Keratinocyte (primary cell): ENCODE measurements at places on chromosomes 11 and 22.

- no peak for DNase-seq
These were observed 1.0 kb downstream of the DNHD1 start for GRCh38 chr11:6498121-6498520.

- DNase-seq = no peak
These were observed 148.1 kb downstream of the WNT7B start for GRCh38 chr22:45828841-45829240.

GRCh38 chr11:33737362-33737821, 1.2 kb upstream of the CD59 start:
- DNase-seq = no peak

- peak; percentile 90 for DNase-seq
These were observed 678 bp upstream of the ZFP91 start for GRCh38 chr11:58578136-58578634.

DNA sequence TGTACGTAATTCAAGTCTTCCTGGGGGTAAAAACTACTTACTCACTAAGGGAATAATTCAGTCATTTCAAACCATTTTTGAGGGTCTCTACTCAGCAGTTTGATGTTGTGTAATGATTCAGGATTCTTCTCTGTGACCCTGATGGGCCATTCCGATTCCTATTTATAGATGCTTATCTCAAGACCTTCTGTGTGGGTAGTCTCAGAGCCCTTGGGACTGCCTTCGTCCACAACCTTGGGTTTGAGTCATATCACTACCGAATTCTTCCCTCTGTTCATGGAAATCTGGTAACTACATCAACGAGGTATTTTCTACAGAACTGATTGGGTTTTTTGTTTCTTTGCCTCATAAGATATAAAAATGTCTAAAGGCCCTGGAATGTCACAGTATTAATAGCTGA, 14.3 kb upstream of the CBX6 start:
- no peak for DNase-seq

GRCh38 chr11:73629907-73630306, 16.5 kb upstream of the PLEKHB1 start:
- DNase-seq = no peak

DNA sequence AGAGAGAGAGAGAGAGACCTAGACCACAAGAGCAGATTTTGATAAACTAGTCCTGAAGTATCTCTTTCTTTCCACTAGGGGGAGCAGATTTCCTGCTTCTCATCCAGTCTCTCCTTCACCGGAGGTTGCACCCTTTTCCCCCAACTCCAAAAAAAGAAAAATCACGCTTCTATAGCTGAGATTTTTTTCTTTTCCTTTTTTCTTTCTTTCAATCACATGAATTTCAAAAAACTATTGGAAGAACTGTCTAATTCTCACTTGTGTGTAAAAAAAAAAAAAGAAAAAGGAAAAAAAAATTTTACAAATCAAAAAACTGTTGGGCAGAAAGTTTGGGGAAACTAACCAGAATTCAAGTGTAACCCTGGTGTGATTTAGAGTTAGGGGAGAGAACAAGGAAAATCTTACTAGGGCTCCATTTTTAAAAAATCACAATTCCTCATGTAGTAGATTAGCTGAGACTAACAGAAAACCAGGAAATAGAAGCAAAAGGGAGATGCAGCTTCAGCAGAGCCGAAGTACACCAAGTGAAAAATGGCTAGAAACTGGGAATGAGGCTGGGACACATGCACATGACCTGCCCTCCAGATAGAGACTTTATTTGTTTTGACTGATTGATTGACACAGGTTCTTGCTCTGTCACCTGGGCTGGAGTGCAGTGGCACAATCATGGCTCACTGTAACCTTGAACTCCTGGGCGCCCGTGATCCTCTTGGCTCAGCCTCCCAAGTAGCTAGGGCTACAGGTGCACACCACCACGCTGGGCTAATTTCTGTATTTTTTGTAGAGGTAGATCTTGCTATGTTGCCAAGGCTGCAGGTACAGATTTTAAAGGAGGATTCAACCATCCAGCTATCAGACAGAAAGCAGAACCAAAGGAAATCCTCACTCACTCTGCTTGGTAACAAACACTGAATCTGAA, 27.1 kb downstream of the SDHD start:
- peak; percentile 55 for DNase-seq

DNA sequence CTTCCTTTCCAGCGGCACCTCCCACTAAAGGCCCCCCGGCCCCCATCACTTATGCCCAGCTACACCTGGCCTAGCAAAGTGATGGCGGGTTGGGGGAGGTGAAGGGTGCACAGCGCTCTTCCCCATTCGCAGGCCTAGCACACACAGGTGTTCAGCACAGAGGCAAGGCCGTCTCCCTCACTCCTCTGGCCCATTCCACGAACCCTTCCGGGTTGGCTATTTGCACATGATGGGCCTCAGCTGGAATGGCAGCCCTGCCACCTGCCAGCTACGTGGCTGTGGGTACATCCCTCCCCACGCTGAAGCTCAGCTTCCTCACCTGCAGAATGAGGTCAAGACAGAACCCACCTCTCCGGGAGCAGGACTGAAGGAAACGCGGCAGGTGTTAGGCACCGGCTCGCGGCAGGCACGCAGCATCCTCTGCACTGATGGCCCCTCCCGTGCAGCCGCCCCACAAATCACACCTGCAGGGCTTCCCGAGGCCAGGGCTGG, 4.8 kb downstream of the KIAA0930 start:
- DNase-seq = no peak

DNA sequence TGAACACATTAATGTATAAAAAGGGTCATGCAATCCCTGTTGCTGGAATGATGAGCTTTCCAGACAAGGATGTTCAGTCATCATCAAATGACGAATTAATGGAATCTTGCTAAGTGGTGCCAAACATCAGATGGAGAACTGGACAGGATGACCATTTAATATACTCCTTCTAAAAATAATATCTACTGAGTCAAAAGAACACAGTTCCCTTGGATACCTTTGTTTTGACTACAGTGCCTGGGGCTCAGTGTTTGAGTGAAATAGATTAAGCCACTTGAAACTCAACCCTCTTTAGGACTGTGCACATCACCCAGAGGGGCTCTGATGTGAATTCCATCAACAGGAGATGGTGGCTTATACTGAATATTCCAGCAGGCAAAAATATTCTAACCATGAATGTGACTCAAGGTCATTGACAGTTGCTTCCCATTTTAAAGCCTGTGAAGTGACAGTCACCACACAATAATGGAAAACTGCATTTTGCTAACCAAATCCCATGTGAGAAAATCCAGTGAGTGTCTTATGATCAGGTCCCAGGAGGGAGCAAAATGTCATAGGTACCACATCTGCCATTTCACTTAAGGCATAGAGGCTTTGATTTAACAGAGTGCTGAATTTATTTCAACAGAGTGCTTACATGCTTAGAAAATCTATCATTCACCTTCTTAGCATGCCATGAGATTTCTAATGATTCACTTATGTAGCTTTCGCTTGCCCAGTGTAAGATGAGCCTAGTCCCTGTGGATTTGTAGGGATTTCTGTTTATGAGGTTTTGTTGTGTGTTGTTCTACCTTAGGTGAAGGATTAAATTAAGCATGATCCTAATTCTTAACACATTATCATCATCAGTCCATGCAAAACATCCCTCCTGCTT, 41.3 kb upstream of the SLN start:
- no peak for DNase-seq

DNA sequence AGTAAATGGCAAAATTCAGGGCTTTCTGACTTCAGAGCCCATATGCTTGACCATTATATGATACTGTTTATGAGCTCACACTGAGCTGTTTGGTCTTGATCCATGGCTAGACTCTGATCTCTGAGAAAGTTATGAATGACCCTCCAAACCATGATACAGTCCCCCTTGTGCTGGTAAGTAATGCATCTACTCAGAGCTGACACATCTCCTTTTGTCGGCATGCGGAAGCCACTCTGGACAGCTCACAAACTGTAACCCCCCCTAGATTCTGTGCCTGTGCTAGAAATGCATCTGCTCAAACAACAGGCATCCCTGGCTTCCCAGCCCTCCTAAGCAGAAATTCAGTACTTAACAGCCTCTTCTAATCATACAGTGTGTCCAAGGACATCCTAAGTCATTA, 150.8 kb upstream of the RAG2 start:
- DNase-seq = no peak

GRCh38 chr11:127733552-127733951, 733.0 kb upstream of the KIRREL3 start:
- no peak for DNase-seq

DNA sequence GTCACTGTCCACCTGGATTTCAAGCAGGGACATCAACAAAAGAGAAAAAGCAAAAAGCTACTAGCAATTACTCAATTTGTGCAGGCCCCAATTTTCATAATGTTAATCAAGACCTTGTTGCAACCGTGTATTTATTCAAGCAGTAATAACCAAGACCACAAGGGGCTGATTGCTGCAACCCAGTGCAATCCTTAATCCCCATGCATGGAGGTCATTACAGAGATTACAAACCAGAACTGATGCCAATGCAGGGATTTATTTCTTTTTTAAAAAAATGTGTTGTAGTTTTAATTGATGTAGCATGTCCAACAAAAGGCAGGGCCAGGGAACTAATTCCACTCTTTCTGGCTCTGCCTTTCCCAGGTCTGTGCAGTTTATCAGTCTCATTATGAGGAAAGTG, 18.4 kb downstream of the TECTA start:
- DNase-seq = no peak

DNA sequence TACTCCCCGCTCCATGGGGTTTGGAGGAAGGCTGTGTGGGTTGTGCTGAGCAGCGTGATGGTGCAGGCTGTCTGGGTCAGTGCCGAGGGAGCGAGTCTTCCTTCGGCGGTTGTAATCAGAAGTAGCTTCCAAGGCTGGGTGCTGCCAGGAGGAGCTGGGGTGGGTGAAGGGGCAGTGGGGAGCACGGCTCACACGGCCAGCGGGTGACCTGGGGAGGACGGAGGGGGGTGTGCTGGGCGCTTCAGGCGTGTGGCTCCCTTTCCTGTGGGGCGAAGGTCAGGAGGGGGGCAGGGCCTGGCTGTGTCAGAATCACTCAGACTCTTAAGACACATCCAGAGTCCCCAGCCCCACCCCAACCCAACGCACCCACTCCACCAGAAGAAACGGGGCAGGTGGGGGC, 60.2 kb downstream of the LRP5 start:
- no peak for DNase-seq

- no peak for DNase-seq
These were observed 627 bp downstream of the ASCL2 start for GRCh38 chr11:2269601-2270321.

- DNase-seq = no peak
These were observed 158.3 kb upstream of the SNX19 start for GRCh38 chr11:131074573-131074972.

- DNase-seq = no peak
These were observed 230.2 kb downstream of the METTL15 start for GRCh38 chr11:28338371-28338770.
